ENCODE measurements at places on chromosomes 3 and 15.
A peak's percentile ranks its signal among the peaks of the same experiment; 100 is the strongest.

- DNase-seq: no peak
Observed at GRCh38 chr15:64288577-64288976, 67.4 kb downstream of the CSNK1G1 start.

DNA sequence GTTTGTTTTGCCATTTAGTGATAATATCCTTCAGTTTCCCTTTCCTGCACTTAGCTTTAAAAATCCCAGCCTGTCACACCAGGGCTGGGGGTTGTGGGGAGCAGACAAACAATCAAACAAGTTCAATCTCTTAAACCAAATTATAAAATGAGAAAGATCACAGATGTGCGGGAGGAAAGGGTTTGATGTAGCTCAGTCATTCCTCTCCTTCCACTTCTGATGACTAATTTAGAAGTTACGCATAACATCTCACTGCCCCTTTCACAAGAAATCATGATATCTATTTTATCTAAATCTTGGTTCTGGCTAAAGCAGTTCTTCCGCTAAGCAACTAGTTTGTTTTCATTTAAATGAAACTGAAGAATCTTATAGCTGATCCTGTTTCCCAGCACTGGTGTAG, 34.1 kb upstream of the ATG7 start:
- DNase-seq: no peak

DNA sequence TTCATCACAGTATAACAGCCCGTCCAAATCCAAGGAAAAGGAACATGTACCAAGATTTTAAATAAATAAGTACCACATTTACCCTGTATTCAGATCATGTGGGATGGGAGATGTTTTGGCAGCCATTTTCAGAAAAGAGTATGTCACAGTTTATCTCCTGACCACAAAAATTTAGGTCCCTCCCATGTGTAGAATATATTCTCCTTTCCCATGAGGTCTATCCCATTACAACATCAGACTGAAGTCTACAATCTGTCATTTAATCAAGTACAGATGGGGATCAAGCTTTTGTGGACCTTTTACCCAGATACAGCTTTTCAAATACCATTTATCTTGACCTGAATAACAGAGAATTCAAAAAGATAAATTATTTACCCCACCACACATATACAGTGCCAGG, 444.5 kb downstream of the PLOD2 start:
- no peak for DNase-seq

- DNase-seq: no peak
Observed at GRCh38 chr3:27900316-27900715, 178.2 kb upstream of the EOMES start.

GRCh38 chr3:48245136-48245535, 4.2 kb downstream of the ZNF589 start:
- no peak for DNase-seq

DNA sequence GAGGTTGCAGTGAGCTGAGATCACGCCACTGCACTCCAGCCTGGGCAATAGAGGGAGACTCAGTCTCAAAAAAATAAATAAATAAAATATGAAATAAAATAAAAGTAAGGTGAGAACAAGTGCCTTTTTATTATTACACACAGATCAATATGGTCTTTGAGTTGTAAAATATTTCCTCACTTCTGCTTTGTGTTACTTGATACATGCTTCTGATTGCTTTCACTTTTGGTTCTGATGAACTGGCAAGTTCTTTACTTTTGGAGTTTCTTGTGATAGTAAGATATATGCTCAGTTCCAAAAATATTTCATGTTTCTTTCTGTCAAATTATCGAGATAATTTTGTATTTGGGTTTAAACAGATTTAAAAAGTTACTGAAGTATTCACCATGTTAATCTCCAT, 16.6 kb upstream of the GYG1 start:
- DNase-seq: no peak

- peak; percentile 99 for DNase-seq
Observed at GRCh38 chr3:146308682-146309081, 57.8 kb upstream of the PLSCR4 start.

- DNase-seq: no peak
Observed at GRCh38 chr3:129045675-129046036, 14.9 kb upstream of the GP9 start.

GRCh38 chr3:146227486-146227885, 23.4 kb downstream of the PLSCR4 start:
- DNase-seq: no peak

DNA sequence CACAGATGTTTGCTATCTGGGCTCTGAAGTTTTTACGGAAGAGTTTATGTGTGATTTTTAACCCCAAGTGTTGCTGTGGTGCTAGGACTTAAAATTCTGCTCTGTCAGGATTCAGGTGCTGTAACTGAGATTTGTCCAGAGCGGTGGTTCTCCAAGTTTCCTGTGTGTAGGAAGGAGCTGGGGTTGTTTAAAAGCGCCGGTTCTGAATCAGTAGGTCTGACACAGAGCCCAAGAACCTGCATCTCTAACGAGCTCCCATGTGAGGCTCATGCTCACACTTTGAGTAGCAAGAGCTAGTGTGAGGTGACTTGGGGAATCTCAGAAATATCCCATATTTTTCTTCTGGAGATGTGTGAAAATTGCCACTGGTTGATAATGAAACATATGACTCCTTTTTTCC, 325.5 kb downstream of the SATB1 start:
- no peak for DNase-seq

DNA sequence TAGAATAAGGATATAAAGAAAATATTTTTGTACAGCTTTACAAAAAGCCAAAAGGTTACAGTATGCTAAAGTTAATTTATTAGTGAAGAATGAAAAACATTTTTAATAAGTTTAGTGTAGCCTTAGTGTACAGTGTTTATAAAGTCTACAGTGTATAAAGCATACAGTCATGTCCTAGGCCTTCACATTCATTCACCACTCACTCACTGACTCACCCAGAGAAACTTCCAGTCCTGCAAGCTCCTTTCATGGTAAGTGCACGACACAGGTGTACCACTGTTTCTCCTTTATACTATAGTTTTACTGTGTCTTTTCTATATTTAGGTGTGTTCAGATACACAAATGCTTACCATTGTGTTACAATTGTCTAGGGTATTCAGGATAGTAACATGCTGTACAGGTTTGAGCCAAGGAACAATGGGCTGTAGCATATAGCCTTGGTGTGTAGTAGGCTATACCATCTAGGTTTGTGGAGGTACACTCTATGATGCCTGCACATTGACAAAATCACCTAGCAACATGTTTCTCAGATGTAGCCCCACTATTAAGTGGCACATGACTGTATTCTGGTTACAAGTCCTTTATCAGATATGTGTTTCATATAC, 197.1 kb upstream of the KBTBD8 start:
- DNase-seq: no peak

- DNase-seq: no peak
Observed at GRCh38 chr15:75397494-75397893, 29.1 kb upstream of the MAN2C1 start.

DNA sequence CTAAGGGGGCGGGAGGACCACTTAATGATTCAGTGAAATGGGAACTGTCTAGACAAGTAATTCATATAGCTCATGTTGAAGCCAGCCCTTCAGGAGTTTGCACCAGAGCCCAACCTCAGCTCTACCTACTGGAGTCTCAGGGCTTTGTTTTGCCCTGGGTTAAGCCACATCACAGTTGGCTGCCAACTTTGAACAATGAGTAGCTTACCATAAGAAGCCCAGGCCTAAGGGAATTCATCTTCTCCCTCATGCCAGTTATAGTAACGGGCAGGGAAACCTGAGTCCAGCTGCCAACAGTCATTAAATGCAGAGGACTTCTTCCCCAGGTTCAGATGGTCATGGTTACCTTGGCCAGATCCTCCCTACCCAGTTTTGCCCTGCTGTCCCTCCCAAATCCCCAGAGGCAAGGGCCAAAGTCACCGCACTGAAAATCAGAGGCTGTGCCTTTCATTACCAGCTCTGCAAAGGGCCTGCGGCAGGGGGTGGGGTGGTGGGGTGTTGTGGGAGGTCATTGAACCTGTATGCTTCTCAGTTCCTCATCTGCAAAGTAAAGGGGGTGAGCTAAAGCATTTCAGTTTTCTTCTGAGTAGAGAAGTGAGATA, 302.2 kb upstream of the NR2E3 start:
- DNase-seq: no peak

DNA sequence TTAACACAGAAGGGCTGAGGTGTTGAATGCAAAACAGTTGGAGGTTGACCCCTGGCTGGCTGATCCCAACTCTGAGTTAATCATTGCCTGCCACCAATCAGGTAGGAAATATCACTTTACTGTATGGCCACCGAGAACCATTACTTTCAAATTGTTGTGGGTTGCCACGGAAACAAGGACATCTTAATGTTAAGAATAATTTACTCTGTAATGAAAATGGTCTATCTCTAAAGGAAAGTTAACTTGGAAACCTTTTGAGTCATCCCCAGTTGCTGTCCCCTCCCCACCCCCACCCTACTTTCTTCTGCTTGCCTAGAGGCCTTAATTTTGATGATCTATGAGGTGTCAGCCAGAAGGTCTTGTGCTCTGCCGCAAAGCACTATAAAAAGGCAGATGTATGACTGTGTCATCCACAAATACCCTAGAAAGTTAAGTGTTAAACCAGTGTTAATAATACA, 78.7 kb upstream of the SNRK start:
- DNase-seq: no peak
